ENCODE measurements at places on chromosomes 2 and 18.

DNA sequence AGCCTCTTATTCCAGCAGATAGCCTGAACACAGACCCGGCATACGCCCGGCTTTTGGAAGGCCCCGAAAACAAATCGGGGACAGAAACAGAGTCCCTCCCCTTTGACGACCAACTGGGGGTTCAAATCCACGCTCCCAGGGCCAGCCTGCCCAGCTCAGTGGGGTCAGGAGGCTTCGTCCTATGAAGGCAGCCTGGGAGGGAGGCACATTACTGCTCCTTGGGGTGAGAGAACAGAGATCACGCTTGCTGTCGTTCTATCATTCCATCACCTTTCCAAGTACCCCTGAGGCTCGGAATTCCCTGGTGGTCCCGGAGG is 208.8 kb upstream of the SALL3 start:
- no peak for DNase-seq

DNA sequence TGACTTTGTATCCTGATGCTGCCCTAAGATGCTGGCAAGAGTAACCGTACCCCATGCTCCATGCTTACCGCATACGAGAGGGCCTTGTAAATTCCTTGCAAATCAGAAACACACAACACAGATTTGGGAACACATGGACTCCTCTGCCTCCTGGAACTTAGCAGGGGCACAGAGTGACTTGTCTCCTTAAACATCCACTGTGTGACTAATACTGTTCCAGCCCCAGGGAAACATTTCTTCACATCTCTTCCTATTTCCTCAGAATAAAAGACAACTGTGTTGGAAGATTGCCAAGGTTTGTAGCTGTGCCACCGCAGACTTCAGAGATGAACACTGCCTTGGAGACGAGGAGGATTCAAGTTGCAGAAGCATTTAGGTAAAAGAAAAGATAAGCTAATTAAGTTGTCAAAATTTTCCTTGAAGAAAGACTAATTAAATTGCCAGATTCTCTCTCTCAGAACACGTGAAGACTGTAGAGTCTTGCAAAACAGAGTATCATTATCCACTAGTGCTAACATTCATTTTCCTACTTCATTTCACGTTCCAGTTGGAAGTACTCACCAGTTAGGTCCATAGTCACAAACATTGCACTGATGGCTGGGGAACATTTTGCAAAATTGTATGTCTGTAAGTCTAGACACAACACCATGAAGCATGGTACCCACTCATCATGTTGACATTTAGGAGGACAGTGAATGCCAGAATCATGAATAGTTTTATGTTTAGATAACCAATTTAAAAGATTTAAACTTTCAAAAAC is 188.8 kb downstream of the TSN start:
- no peak for DNase-seq

GRCh38 chr2:201057087-201057521 is 14.4 kb downstream of the HYCC2 start:
- no peak for DNase-seq

- no peak for DNase-seq
Observed at GRCh38 chr2:11175293-11175795, 20.1 kb downstream of the SLC66A3 start.

DNA sequence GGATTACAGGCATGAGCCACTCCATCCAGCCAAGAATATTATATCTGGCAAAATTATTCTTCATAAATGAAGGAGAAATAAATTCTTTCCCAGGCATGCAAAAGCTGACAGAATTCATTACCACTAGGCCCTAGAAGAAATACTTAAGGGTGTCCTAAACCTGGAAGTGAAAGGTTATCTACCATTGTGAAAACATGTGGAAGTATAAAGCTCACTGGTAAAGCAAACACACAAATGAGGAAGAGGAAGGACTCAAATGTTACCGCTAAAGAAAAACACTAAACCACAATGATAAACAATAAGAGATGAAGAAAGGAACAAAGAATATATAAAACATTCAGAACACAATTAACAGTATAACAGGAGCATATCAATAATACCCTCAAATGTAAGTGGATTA is 171.8 kb downstream of the CAMKMT start:
- DNase-seq = no peak

- DNase-seq = no peak
Observed at GRCh38 chr2:217858519-217859491, 144.0 kb downstream of the TNS1 start.

Data from activated CD8-positive, alpha-beta T cell treated with anti-CD3 and anti-CD28 coated beads, Interleukin-2, amount 10 ng/mL, durations not matched to agents 7 days and 5 days (primary cell).